Fibroblast of upper back skin (primary cell): ENCODE measurements at places on chromosomes 2 and 18.

DNA sequence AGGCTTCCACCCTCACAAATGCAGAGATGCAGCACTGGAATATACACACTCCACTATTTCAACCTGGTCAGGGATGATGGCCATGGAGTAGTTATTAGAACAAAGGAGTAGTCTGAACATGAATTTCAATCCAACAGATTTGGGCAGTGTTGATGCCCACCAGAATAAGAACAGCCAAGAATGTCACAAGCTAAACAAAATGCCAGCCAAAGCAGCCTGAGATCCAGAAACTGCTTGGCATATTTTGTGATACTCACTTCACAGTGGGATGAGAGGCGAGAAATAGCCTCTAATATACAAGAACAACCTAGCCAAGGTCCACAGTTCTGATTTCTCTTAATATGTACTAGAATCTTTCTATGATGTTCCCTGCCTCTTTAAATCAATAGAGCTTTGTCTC is 58.6 kb upstream of the KLF7 start:
- no peak for DNase-seq

GRCh38 chr2:192288295-192288694 is 93.6 kb upstream of the TMEFF2 start:
- DNase-seq, result no peak

GRCh38 chr2:217735899-217736298 is 266.9 kb downstream of the TNS1 start:
- no peak for DNase-seq

GRCh38 chr2:157056200-157056676 is 201.3 kb upstream of the GALNT5 start:
- peak; percentile 57 for DNase-seq

GRCh38 chr18:56716692-56717146 is 65.6 kb downstream of the WDR7 start:
- DNase-seq, result no peak

- peak; percentile 22 for DNase-seq
Observed at GRCh38 chr2:30106543-30106942, 40.3 kb upstream of the YPEL5 start.

- DNase-seq, result peak; percentile 35
Observed at GRCh38 chr18:59927246-59927825, 27.5 kb downstream of the PMAIP1 start.

GRCh38 chr2:47041063-47041462 is 114.0 kb downstream of the STPG4 start:
- DNase-seq, result peak; percentile 21

DNA sequence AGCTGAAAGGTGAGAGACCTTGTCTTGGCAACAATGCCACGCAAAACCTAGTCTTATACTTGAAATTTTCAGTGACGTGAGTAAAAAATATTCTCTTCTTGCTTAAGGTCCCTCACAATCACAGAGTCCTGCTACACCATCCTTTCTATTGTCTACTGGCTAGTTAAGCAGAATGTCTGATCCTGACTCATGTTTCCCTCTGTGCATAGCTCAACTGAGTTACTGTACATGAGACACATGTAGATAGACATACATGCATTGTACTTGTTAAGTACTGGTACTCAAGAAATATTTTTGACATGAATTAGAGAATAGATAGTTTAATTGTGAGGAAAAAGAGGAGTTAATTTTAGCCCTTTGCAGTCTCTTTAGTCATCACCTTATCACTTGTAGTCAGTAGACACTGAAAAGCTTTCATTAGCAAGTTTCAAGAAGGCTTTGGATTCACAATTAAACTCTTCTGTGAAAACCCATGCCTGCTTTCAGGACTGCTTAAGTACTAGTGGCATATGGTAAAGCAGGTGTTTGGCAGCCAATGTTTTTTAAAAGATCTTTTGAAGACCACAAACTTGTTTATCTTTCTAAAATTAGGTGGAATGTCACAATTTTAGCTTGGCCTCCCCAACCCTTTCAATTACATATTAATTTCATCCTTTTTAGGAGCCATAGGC is 158.7 kb upstream of the CCDC150 start:
- peak; percentile 41 for DNase-seq

DNA sequence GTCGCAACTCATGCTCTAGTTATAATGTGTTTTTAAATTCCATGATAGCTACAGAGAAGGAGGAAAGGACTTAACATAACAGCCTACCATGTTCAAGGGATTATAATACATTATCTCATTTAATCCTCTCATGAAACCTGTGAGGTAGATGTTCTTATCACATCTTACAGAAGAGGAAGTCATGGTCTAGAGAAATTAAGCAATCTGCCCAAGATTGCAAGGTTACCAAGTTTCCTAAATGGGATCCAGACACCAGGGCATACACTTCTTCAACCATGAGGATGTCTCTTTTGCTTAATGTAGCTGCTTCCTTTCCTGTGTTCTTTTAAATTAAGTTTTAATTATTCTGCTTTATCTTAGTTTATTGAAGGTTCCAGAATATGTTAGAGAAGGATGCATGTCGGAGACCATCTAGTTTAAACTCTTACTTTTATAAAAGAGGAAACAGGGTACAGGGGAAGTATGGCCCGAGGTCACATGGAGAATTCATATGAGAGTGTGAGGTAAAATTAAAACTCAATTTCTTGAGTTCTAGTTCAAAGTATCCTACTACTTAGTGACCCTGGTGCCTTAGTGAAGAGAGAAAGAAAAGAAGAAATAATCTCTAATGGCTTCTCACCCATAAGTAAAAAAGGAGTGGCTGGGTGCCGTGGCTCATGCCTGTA is 3.6 kb upstream of the IL1A start:
- no peak for DNase-seq
